ENCODE measurements at places on chromosomes 6 and 20.
A peak's percentile ranks its signal among the peaks of the same experiment; 100 is the strongest.

DNA sequence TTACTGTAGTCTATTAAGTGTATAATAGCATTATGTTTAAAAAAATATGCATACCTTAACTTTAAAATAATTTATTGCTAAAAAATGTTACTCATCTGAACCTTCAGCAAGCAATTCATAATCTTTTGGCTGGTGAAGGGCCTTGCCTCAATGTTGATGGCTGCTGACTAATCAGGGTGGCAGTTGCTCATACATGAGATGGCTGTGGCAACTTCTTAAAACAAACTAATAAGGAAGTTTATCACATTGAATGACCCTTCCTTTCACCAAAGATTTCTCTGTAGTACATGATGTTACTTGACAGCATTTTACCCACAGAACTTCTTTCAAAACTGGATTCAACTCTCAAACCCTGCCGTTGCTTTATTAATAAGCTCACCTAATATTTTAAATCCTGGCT lies 84.0 kb downstream of the TASP1 start:
- no peak for DNase-seq

GRCh38 chr20:60540591-60540990 lies 582.4 kb downstream of the CDH26 start:
- DNase-seq, result peak; percentile 80

DNA sequence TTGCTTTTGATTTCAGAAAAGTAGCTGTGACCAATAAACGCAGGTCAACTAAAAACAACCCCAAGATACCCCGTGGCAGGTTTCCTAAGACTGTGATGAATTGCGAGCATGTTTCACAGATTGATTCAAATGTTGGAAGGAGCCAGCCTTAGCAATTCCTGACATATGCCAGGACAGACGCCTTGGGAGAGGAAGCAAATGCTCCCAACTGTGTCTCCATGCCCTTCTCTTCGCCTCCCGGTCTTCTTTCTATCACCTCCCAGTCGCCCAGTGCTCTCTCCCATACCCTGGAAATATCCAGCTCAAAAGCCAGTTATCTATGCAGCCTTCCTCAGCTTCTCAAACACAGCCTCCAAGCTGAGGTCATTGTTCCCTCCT lies 32.0 kb downstream of the KIAA0319 start:
- no peak for DNase-seq

DNA sequence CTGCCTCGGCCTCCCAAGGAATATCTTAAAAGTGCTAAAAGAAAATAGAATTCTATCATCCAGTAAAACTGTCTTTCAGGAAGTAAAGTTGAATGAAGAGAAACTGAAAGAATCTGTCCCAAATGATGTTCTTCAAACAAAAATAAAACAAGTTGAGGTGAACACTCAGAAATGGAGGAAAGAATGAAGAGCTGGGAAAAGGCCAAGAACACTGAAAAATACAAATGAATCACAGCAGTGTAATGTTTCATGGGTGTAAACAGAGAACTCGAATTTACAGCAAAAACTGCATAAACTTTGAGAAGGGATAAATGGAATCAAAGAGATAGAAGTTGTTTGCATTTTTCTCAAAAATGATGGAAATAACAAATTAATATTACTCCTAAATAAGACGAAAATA lies 317.3 kb downstream of the TAF4 start:
- no peak for DNase-seq

- no peak for DNase-seq
These were observed 1.5 kb downstream of the PYGB start for GRCh38 chr20:25249198-25249931.

DNA sequence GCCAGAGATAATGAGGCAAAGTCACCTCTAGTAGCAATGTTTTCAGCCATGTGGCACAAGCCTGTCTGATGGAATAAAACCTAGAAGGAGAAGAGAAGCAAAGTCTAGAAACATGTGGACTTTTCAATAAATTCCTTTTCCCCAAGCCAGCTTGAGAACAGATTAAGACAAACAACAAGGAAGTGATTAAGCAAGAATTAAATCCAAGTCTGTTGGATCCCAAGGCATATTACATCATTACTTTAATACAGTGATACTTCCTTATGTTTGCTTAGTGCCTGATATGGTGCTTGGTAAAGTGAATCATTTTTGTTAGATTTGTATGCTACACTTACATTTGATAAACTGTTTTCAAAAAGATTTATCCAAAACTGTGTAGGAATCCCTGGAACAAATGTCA lies 260.3 kb upstream of the FAM83B start:
- DNase-seq, result no peak

GRCh38 chr6:64502801-64503200 lies 867.2 kb downstream of the PHF3 start:
- DNase-seq, result no peak

GRCh38 chr20:48740712-48741111 lies 87.1 kb downstream of the PREX1 start:
- no peak for DNase-seq

DNA sequence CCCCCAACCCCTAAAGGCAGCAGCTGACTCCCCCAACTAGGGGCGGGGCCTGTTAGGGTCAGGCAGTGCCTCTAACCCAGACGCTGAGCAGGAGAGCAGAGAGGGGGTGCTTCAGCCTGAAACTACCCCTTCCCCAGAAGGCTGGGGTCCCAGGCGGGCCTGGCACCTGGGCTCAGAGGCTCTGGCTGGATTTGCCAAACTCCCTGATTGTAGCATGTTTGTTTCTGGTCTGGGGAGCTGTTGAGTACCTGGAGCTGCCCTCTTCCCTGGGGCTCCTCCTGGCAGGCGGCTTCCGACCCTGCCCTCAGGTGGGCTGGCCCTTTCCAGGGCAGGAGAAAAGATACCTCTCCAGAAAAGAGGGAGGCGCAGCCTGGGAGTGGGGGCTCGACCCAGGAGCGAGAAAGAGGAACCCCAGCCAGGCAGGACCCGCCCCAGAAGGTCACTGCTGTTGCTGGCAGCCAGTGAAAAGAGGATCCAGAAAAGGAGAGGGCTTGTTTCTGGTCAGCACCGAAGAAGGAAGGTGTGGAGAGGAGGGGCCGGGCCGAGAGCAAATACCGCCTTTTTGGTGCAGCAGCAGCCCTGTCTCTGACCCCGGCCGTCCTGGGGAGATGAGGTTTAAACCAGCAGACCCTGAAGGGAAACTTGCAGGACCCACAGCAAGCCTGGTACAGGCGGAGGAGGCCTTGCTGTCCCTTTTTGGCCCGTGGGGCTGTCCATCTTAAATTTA lies 810 bp upstream of the ABHD16B start:
- no peak for DNase-seq

DNA sequence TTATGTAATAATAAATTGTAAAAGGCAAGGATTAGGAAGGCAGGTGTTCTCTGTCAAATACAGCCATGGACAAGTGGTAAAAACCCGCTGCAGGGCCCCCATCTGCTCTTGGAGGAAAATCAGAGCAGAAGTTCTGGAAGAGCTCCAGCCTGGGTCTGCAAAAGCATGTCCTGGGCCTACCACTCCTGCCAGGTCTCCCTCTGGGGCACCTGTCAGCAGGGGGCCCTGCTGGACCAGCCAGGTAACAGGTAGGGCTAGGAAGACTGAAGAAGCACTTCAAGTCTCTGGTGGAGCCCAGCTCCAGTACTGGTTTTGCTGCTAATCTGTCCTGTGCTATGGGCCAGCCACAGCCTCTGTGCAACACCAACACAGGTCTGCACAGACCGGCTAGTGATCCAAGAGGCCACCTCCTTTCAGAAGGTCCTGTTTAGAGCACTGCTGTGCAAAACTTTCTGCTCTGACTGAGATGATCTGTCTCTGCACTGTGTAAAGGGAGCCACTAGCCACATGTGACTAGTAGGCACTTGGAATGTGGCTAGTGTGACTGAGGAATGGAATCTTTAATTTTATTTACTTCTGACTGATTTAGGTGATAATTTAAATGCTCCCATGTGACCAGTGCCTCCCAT lies 30.2 kb downstream of the RRBP1 start:
- no peak for DNase-seq

GRCh38 chr20:41091927-41092326 lies 45.4 kb upstream of the PLCG1 start:
- DNase-seq, result no peak

- no peak for DNase-seq
These were observed 156.4 kb downstream of the CD83 start for GRCh38 chr6:14274016-14274415.

GRCh38 chr20:24064092-24064491 lies 75.5 kb upstream of the GGTLC1 start:
- no peak for DNase-seq

All from NCI-H1417 treated with DMSO at 0.1 percent for 48 hours (cell line).